ENCODE measurements at places on chromosomes 1 and 21.
A peak's percentile ranks its signal among the peaks of the same experiment; 100 is the strongest.

DNA sequence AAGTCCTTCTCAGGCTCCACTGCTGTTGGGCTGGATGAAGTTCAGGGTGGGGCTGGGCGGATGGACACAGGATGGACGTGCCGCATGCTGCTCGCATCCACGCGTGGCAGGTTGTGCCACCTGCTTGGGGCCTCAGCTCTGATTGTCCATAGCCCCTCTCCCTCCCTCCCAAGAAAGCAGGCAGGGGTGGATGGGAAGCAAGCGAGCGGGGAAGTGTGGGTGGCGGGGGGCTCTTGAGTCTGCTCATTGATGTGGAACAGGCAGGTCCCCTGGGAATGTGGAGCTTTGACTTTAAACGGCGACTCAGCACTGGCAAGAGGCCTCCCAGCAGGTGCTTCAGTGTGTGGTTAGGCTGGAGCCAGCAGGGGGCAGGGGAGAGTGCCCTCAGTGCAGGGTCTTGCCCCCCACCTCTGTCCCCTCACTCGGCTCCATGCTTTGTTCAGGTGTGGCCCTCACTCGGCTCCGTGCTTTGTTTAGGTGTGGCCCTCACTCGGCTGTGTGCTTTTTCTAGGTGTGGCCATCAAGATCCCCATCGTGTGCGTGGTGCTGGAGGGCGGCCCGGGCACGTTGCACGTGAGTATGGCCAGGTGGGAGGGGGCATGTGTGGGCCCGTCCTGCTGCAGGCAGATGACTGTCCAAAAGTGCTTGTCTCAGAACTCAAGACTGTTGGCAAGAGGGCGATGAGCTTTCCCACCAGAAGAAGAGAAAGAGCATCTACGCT, 23.9 kb downstream of the TRPM2 start:
- DNase-seq: no peak

DNA sequence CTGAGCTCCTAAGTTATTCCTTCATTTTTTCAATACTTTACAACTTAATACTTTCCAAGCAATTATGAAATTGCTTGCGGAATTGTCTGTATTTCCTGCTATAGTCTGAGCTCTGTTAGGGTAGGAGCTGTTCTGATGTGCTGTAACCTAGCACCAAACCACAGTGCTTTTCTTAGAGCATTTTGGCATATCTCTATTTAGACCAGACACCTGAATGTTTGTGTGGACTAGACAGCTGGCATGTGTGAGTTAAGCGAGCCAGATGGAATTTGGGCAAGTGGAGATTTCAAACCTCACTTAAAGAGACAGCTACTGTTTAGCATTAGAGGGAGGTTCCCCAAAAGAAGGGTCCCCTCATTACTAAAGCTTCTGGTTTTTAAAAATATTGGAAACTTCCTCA, 106.1 kb downstream of the RWDD3 start:
- DNase-seq: no peak

DNA sequence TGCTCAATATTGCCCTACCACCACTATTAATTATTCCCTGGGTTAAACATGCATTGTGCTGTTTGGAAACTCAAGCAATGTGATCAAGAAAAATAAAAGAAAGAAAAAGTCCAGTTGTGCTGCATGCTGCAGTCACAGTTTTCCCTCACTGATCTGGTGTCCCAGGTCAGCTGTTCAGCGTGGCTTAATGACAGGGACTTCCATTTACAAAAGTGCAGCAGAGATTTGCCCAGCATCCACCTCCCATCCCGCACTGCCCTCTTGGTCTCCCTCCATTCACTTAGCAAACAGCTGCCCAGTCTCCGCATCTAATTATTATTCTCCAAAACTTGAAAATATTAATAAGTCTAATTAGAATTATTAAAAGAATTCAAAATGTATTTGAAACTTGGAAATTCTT, 2.0 kb upstream of the OR2T4 start:
- no peak for DNase-seq

DNA sequence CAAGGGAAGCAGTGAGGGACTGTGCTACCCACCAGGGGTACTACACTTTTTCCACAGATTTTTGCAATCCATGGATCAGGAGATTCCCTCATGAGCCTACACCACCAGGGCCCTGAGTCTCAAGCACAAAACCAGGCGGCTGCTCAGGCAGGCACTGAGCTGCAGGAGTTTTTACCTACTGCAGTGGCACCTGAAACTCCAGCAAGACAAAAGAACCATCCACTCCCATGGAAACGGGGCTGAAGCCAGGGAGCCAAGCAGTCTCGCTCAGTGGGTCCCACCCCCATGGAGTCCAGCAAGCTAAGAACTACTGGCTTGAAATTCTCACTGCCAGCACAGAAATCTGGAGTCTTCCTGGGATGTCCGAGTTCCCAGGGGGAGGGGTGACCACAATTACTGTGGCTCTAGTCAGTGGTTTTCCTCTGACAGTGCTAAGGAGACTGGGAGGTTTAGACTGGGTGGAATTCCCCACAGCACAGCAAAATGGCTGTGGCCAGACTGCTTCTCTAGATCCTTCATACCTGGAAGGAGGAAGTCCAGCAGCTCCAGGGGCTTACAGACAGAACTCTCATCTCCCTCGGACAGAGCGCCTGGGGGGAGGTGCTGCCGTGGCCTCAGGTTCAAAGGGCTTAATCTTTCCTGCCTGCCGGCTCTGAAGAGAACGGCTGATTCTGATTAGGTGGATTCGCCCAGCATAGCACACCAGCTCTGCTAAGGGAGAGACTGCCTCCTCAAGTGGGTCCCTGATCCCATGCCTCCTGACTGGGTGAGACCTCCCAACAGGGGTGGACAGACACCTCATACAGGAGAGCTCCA, 437.8 kb downstream of the LTN1 start:
- DNase-seq: no peak

DNA sequence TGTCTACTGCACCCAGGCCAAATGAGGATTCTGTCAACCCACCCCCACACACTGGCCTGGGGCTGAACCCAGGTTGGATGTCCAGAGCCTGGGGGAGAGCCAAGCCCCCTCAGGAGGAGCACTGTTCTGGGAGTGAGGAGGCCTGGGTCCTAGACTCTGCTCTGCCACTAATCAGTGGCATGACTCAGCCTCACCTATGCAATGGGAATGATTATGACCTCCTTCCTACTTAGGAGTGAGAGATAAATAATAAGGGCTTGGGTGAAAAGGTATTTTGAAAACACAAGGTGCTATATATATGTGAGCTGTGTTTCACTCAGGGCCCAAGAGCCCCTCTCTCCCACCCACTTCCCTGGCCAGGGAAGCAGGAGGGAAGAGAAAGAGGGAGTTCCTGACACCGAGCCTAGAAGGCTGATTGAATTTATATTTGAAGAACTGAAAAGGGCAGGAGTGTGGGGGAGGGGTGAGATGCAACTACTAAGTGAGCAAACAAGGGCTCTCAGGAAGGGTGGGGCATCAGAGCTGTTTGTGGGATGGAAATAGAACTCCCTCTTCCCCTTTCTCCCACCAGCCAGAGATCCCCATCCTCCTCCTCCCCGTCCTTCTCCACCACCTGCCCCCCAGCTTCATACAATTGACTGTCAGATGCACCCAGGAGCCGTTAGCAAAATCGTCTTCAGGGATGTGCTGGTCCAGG, 8.2 kb downstream of the IGSF9 start:
- DNase-seq: no peak

GRCh38 chr1:37574834-37575480, 18.2 kb downstream of the DNALI1 start:
- DNase-seq: no peak

DNA sequence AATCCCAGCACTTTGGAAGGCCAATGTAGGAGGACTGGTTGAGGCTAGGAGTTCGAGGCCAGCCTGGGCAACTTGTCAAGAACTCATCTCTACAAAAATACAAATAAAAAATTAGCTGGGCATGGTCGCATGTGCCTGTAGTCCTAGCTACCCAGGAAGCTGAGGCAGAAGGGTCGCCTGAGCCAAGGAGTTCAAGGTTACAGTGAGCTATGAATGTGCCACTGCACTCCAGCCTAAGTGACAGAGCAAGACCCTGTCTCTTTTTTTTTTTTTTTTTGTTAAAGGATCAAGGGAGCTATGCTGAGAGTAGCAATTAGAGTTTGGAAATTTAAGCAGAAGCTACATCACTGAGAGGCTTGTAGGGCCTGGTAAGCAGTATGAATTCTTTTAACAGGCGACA, 70.9 kb downstream of the EIF4G3 start:
- no peak for DNase-seq

- DNase-seq: peak; percentile 87
Observed at GRCh38 chr1:63674238-63674864, 81.1 kb downstream of the PGM1 start.

DNA sequence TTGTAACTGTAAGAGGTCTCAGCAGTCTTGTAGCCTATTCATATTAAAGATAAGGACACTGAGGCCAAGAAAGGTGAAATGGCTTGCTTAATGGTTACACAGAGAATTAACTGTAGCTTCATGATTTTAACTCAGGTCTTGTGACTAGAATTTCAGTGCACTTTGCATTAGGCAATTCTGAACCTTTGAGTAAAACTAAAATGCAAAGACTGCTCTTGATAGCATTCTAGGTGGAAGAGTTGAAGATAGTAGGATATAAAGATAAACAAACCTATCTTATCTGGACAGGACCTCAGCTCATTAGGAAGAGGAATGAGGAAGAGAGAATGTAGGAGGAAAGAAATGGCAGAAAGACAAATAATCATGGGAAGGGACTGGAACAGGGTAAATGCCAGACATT, 68.6 kb upstream of the RGL1 start:
- DNase-seq: no peak

DNA sequence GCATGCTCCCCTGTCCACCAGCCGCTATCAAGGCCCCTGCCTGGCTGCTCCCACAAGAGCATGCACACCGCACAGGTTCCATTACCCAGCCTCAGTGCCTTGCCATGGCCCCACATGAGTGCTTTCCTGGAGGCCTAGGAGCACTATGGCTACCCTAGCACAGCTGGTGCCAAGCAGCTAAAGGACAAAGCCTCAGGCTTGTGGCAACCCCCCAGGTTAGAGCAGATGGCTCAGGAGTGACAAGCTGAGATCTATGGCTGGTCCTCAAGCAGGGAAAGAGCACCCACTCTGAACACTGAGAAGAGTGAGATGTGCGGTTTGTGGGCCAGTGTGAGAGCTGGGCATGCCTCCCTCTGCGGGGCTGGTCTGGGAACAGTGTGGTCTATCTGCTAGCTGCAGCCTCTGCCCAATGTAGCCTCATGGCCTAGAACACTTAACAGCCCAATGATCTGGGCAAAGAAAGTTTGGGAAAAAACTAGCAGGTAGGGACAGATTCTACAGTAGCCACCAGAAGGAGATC, 129.8 kb downstream of the VAV3 start:
- DNase-seq: no peak

- DNase-seq: no peak
Observed at GRCh38 chr1:200969726-200970561, 53.6 kb downstream of the KIF21B start.

DNA sequence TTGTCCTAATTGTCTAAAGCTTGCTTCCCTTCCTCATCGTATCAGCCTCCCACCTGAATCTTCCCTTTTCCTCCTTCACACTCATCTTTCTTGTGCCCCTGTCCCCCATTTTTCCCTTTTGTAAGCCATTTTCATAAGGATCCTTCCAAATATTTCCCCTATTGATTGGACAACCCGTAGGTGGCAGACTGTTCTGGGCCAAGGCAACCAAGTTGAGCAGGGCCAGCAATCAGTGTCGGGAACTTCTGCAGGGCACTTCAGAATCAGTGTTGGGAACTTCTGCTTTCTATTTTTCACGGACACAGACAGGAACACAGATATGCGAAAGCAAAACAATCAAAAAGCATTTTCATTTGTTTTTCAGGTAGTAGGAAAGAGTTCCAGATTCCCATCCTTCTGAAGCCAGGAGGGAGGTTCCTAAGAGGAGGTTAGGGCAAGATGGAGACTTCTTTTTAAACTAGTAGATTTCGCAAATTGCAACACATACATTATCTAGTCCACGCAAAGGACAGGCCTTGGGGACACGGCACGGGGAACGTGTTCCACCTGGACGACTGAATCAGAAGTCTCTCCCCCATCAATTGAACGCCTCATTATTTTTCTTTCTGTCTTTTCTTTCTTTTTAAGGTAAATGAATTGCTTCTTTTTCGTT, 691 bp upstream of the MPZL1 start:
- no peak for DNase-seq

DNA sequence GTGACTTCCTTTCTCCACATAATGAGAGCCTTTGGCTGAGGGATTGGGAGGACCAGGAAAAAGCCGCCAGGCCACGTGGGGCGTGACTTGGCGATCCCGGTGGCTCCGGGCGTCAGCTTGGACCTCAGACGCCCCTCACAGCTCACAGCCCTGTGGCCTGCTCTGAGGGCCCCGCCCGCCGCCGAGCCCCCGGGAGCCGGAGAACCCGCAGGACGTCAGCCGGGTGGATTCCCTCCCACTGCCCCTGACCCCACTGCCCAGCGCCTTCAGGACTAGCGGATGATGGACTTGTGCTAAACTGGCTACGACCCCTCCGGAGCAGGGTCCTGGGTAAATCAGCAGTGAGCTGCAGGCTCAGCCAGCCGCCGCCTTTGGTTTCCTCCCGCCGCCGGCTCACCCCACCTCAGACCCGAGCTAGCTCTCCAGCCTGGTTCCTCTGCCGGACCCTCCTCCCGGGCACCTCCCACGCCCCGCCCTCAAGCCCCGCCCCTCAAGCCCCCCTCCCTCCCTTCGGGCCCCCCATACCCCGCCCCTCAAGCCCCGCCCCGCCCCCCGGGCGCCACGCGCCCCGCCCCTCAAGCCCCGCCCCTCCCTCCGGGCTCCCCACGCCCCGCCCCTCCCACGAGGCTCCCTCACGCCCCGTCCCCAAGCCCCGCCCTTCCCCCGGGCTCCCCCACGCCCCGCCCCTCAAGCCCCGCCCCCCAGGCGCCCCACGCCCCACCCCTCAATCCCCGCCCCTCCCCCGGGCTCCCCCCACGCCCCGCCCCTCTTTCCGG, 10.0 kb upstream of the FAAP20 start:
- no peak for DNase-seq

DNA sequence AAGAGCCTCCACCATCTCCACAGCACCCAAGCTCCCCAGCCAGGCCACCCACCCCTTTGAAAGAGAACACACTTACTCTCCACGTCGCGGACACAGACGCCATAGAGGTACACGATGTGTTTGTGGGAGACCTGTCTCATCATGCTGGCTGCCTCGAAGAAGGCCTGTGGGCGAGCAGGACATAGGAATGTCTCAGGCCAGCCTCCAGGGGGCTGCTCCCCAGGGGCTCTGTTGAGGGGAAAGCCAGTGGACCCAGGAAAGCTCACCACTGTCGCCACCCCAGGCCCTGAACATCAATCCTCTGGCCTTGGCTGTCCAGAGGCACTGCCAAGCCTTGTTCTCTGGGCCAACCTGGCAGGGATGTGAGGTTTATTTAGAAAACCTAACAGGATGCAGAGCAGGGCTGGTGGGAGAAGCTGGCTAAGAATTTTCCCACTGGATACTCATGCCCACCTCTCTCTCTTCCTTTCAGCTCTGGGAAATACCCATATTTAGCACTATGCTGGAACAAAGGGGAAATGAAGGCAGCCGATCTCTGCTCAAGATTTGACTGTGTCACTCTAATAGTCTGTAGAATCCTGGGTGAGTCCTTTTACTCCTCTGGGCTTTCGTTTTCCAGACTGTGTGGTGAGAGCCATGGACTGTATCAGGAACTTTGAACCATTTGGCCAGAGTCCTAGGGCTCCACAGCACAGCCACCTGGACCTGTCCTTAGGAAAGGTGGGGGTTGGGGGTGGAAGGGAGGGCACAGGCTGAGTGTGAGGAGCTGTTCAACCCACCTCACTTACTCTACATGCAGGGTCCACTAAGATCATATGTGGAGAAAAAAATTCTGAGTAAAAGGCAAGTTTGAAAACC, 101.9 kb downstream of the RAVER2 start:
- DNase-seq: no peak

Data from epithelial cell of proximal tubule (primary cell).